ENCODE measurements at places on chromosomes 12 and 14. TPM values are rescaled to one million over a fixed set of nuclear protein-coding genes. Genes with fewer than 3 reads are reported as not detected.

The DIO2 gene
- 0.47 TPM for polyA plus RNA-seq

DNA sequence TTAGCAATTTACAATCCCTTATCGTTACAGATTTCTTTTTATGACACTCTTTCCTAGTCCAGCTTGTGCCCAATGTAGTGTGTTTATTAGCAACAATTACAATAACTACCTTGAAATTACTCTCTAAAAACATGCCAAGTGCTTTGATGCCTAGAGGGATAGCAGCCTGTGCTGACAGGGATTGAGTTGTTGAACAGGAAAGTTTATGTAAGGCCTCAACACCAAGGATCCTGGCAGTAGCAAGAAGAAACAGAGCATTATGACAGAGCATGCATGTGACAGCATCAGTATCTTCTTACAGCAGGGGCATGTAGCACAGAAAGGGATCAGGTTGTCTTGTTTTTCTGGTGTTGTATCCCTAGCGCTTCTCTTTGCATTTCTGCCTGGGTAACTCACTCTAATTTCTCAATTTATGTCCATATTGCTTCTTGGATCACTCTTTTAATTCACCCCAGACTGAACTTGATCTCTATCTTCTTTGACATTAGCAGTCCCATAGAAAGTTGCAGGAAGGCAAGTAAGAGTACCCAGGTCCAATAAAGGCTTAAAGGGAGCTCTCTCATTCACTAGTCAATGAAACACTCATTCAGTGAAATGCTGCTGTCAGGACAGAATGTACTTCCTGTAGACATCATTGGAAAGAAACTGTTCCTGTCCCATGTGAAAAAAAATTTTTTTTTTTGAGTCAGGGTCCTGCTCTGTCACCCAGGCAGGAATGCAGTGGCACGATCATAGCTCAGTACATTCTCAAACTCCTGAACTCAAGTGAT is 220.0 kb upstream of the GRIP1 start:
- DNase-seq = no peak

DNA sequence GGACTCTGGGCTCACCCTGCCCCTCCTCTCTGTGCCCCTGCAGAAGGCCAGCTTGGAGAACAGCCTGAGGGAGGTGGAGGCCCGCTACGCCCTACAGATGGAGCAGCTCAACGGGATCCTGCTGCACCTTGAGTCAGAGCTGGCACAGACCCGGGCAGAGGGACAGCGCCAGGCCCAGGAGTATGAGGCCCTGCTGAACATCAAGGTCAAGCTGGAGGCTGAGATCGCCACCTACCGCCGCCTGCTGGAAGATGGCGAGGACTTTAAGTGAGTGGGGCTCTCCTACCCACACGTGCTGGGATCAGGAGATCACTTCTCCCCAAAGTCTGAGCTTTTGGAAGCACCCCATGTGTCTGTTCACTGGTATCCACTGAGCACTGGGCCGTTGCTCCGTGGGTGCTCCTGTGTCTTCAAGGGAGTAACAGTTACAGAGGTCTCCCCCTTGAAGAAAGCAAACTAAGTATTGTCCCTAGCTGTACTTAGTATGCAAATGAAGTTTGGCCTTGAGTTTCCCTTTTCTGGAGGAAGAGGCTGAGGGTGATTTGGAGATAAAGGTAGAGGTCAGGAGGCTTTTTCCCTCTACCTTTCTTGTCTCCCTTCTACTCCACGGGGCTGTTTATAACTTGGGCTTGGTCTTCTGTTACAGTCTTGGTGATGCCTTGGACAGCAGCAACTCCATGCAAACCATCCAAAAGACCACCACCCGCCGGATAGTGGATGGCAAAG is 3.3 kb downstream of the KRT18 start:
- DNase-seq = no peak

DNA sequence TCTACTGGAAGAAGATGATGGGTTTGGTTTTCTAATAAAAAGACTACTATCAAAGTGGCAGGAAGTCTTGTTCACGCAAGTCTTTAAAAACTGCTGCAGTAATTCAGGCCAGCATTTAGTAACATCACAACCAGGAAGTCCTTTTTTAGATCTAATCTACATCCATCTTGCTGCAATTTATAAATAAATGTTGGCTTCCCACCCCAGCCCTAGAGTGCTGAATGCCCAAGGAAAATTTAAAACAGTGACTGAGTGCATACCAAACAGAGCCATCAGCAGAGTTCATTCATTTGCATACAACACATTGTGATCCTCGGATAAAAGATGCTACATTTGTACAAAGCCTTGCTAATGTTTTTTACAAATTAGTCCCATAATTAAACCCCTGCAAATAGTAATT is 72.1 kb downstream of the PHLDA1 start:
- DNase-seq = no peak

The BCAT1 gene
- 20.8 TPM for polyA plus RNA-seq

The PHC1 gene
- 111 TPM for polyA plus RNA-seq

The RNASE3 gene
- polyA plus RNA-seq = 0.85 TPM

The WDHD1 gene
- 18.1 TPM for polyA plus RNA-seq

- no peak for DNase-seq
These were observed at the start of gene LTB4R for GRCh38 chr14:24310646-24311604. Gene LTB4R, plus strand, starts transcription at chr14:24311502. Its CDS starts 4,150 bp downstream, at chr14:24315652.

DNA sequence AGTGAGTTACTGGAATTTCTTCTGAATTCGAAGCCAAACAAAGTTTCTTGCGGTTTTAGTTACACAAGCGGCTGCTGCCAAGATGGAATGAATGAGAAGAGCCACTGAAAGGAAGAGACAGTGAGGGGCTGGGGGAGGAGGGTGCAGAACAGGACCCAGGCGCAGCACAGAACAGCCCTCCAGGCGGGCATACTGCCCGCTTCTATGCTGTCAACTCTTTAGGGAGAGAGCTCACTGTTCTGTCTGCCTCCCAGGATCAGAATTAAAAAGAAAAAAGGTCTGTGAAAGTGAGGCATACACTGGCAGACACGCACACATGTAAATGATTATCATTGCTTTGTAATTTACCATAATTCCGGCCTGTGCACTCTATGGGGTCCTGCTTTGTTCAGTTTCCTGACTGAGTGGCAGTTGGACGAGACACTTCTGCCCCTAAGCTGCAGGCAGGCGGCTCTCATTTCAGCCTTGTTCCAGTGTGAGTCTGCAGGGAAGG is 231.6 kb downstream of the CACNA1C start:
- no peak for DNase-seq

The CACNB3 gene
- polyA plus RNA-seq = 72.8 TPM

DNA sequence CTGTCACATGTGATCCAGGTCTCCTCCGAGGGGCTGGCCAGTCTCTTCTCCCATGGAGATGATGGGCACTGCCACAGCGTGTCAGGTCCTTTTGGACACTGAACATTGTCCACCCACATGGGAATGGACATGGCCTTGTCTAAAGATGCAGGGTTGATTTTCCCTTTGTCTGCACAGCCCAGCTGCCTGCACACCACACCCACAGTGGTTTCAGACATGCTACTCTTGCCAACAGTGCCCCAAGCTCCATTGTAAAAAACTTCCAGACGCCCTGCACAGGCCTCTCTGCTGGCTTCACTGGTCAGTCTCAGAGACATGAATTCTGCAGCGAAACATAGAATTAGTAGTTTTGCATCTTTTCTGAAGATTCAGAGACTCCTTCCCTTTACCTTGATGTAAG is 18.5 kb downstream of the CD163 start:
- DNase-seq = no peak

The RBP5 gene
- polyA plus RNA-seq = 48.3 TPM

DNA sequence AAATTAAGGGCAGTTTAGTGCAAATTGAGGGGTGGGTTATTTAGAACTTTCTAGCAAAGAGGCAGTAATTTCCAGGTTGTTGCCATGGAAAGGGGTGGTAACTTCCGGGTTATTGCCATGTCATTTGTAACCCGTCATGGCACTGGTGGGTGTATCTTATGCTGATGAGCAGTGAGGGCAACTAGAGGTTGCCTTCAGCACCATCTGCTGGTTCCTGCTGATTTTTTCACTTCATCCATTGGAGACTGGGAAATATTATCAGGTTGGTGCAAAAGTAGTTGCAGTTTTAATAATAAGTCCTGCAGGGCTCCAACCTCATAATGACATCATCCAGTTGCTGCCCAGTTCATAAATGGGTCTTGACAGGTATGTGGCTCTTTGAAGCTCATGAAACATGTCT is 24.4 kb upstream of the SERPINA4 start:
- DNase-seq = no peak

The GPRC5D gene
- polyA plus RNA-seq = 0.33 TPM

- no peak for DNase-seq
These were observed 45.5 kb upstream of the TMEM263 start for GRCh38 chr12:106910202-106910601.

The SLC2A14 gene
- 0.66 TPM for polyA plus RNA-seq

The ADSS1 gene
- 12.5 TPM for polyA plus RNA-seq

GRCh38 chr14:80456209-80456608 is 244.9 kb upstream of the DIO2 start:
- no peak for DNase-seq

DNA sequence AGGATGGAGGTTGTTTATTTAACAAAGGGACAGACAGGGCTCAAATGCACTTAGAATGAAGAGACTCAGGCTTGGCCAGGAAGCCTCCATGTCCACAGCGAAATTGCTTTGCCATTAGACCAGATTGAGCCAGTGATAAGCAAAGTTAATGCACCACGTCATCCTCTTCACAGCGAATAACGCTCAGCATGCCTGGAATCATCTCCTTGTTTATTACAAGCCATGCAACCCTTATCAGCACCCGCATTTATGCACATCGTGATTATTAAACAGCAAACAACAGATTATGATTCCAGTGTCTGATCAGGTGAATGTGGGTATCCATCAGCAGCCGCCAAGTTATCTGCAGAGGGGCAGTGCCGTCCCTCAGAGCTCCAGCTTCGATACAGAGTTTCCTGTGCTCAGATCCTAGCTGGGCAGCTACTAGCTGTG is 175.0 kb upstream of the TMEM132C start:
- DNase-seq = no peak

GRCh38 chr12:53478865-53479264 is 20.4 kb downstream of the MAP3K12 start:
- no peak for DNase-seq

- no peak for DNase-seq
These were observed 61.7 kb downstream of the DGLUCY start for GRCh38 chr14:91175291-91176201.

DNA sequence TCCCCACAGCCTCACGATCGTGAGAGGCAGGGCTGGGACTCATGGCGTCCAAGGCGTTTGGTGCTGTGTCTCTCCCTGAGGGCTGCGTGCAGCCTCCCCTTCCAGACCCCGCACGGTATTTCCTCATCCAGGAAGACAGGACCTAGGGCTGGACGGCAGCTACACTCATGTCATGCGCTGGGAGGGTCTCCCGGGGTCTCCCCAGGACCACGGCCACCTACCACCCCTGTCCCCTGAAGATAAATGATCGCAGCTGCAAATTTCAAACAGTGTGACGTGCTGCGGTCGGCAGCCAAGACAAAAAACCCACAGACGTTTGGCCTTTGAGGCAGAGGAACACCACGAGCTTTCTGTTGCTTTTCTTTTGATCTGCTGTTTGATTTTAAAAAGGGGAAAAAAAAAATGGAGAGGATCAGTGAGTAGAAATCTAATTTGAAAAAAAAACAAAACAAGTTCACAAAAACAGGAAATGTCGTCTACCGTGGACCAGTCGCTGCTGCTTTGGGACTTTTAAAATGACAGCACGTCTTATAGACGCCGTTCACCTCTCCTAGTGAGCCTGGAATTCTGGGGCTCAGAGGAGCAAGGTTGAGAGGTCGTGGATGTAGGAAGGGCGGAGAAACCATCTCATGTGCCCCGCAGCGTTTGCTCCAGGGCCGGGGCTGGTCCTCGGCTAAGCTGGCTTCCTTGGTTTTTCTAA is 237.6 kb downstream of the SLC41A2 start:
- no peak for DNase-seq

The IRF9 gene
- polyA plus RNA-seq = 59.9 TPM

The TOMM20L gene
- 1.4 TPM for polyA plus RNA-seq
